ENCODE measurements at places on chromosomes 16 and 17.

- DNase-seq = no peak
Observed at GRCh38 chr16:85104147-85104546, 8.1 kb downstream of the CIBAR2 start.

- DNase-seq = no peak
Observed at GRCh38 chr17:21113049-21113690, 13.6 kb upstream of the DHRS7B start.

DNA sequence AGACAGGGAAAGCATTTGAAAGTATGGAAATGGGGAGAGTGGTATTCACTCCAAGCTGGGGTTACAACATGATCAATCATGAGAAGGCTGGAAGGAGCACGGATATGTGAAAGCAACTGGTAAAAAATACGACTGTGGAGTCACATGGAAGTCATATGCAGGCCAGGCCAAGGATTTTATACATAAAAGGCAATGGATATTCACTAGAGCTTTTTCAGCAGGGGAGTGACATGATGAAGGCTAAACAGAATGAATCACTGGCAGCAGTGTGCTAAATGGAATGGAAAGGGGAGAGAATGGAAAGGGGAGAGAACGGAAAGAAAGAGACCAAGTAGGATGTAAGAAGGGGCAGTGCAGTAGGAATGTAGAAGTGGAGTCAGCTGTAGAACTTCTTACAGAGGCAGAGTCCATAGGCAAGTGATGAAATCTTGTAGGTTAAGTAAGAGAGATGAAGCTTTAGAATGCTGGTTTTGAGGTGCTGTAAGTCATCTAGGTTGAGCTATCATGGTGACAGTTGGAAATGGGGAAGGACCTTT lies 13.0 kb upstream of the NETO2 start:
- DNase-seq = no peak

GRCh38 chr17:39132192-39132610 lies 19.2 kb downstream of the PLXDC1 start:
- DNase-seq = no peak

DNA sequence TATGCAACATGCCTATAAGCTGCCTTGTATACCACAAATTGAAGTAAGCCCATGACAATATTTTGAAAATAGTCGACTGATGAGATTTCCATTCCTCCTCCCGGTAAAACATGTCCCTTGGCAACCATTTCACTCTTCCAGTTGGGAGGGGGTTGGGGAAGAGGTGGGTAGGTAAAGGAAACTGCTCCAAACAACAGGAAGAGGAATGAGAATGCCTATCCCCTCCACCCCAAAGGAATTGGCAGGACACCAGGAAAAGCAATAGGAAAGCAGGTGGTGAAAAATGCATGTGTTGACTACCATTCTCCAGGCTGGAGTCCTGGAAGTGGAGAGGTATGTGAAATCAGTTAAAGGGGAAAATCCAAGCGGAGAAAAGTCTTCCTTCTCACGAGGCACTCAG lies 455.9 kb upstream of the PSMD7 start:
- DNase-seq = no peak

- DNase-seq = no peak
Observed at GRCh38 chr17:82683534-82683933, 15.0 kb downstream of the RAB40B start.

DNA sequence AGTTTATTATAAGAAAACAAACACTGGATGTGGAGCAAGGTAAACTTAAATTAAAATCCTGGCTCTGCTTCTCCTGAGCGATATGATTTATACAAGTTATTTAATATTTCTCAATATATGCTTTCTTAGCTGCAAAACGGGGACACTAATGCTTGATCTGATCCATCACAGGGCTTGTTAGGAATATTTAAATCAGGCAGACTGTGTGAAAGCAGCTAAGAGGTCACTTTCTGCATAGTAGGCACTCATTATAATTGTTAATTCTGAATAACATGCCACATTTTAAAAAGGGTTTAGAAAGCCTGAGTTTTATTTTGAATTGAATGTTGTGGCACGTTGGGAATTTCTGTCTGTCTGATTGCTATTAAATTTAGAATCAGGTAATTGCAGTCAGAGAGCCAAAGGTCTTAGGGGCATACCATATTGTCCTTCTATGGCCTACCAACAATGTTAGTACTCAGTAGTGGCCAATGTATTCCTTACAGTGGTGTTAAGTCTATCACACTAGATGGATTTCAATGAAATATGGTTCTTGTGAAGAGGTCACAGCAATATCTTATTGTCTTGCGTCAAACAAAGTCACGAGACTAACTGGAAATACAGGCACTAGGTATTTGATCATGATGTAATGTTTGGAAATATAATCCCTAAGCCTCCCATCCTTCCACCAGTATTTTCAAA lies 890.0 kb upstream of the CDH8 start:
- no peak for DNase-seq

DNA sequence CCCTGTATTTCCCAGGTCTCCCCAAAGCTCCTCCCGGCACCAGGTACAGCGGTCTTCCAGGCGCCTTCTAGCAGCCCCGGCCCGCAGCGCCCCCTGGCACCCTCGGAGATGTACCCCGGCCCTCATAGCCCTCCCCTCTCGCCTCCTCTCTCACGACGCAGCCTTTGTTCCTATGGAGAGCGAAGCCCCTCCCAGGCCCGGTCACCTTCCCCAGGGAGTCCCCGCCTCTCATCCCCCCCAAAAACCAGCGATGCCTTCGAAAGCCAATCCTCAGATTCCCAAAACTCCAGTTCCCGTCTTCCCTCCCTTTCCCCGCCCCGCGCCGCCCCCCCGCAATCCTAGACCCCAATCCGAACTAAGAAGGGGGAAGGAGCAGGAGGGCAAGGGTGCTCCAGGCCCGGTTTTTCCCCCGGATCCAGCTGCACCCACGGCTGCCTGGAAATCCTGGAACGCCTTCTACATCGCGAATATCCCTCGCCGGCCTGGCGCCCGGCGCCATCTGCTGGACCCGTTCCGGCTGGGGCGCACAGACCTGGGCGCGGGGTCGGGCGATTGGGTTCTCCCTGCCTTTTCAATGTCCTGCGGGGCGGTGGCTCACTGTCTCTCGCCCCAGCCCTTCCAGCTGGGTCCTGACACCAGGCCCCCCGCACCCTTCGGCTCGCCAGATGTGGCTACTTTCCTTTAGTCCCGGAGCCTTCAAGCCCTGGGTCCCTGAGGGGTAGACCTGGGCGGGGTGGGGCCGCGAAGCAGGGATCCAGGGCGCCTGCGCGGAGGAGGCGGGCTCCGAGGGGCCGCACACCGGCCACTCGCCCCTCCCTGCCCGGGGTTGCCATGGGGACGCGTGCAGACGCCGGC lies at the start of gene DNAH2:
DNAH2 (plus strand) TSS at position 844 of the 855 bp plus-strand sequence. CDS start 1,991 bp downstream, outside the sequence.
- DNase-seq = no peak

DNA sequence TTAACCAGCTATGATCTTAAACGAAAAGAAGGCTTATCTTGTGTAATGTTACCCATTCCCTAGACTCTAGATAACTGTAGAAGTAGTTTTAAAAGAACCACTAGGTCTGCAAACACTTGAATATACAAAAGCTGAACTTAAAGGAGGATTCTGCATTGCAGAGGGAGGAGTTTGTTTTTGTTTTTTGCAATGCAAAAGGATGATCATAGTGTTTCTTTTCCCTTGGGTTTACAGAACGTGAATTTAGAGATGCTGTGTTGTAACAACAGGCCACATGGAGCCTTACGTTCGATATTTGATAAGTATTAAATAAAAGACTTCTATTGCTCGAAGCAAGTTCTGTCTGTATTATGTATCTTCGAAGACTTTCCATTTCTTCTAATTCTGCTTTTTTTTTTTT lies 77.6 kb downstream of the CHD9 start:
- DNase-seq = no peak

DNA sequence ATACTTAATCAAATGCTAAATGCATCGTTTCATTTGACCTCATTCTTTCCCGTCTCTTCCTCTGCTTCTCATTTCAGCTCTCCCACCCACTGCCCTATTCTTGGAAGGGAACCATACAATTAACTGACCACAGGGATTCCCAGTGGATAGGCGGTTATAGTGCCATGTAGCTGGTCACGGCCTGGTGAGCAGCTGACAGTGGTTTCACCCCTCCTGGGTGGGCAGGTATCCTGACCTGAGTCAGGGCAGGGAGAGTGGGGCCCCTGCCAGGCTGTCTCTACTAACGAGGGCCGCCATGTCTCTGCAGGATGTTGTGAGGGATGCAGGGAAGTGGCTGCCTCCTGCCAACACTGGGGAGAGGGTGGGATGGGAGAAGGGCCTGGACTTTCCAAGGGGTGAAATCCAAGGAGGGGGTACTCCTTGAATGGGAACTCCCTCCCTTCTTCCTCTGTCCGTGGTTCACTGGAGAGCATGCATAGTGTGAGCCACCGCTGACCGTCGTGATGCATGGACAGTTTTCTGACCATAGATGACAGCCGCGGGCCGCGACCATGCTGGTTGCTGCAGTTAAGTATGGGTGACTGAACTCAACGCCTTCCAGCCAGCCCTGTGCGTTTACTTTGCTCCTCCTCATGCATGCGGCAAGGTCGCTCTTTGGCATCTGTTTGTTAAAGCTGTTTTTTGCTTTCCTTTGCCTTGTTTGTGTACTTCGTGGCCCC lies 95.9 kb downstream of the RPTOR start:
- DNase-seq = no peak

- no peak for DNase-seq
Observed at GRCh38 chr16:72400257-72401083, 228.5 kb upstream of the PMFBP1 start.

DNA sequence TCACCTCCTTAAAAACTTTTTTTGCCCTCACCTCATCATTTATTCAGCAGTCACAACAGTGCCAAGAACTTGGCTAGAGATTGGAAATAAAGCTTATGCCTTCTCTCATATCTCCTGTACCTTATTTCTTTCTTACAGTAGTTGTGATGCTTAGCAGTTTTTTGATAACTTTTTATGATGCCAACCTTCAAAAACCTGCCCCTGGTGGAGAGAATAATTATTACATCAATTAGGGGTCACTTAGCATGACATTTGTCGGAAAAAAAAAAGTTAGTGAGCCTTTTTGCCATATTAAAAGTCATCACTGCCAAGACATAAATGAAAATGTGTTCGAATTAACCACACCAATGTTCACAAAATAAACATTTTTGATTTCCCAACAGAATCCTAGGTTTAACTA lies 296.6 kb downstream of the WWOX start:
- no peak for DNase-seq

GRCh38 chr16:27154705-27155521 lies 48.4 kb upstream of the KDM8 start:
- peak; percentile 83 for DNase-seq

- no peak for DNase-seq
Observed at GRCh38 chr16:58670177-58670576, 14.4 kb downstream of the SLC38A7 start.

- DNase-seq = no peak
Observed at GRCh38 chr17:31398381-31399311, 7.2 kb downstream of the RAB11FIP4 start.

Data from activated CD4-positive, CD25-positive, alpha-beta regulatory T cell treated with anti-CD3 and anti-CD28 coated beads, Interleukin-2, amount 50 U/mL, for 72 hours (primary cell).